ENCODE measurements at places on chromosomes 5 and 9.

- DNase-seq = no peak
Observed at GRCh38 chr5:124088289-124089032, 576.5 kb downstream of the CSNK1G3 start.

GRCh38 chr9:126671381-126671831 is 57.7 kb downstream of the LMX1B start:
- DNase-seq = no peak

GRCh38 chr5:142122121-142122520 is 13.5 kb downstream of the NDFIP1 start:
- DNase-seq = no peak

GRCh38 chr9:34372467-34373011 is 4.2 kb downstream of the MYORG start:
- no peak for DNase-seq

DNA sequence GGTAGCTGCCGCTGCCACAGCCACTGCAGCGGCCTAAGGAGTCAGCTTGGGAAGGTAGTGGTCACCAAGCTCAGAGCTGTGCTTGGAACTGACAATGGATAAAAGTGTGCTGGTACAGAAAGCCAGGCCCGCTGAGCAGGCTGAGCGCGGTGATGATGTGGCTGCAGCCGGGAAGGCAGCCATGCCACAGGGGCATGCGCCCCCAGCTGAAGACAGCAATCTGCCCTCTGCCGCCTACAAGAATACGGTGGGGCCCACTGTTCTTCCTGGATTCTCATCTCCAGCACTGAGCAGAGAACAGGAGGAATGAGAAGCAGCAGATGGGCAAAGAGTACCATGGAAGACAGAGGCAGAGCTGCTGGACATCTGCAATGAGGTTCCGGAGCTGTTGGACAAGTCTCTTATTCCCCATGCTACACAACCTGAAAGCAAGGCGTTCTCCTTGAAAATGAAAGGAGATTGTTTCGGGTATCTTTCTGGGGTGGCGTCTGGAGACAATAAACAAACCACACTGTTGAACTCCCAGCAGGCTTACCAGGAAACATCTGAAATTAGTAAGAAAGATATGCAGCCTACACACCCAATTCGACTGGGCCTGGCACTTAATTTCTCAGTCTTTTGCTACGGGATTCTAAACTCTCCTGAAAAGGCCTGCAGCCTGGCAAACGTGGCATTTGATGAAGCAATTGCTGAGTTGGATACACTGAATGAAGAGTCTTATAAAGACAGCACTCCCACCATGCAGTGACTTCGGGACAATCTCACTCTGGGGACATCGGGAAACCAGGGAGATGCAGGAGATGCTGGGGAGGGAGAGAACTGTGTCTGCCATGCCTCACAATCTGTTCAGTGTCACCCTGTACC is 22.8 kb upstream of the ANKRD18A start:
- no peak for DNase-seq

DNA sequence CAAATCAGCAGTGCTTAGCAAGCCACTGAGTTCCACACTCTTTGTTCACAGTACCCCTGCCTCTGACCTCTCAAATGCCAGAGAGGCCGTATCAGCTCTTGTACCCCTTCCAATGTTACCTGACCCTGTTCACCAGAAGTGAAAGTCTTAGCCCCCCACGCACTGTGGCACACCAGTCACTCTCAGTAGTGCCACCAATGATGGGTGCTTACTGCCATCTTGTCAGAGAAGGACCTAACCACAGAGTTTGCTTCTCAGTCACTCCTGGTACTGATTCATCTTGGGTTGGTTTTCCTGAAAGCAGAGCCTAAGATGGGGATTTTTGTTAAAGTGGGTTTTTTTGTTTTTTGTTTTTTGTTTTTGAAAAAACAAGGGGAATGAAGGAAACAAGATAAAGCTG is 28.8 kb upstream of the PANK3 start:
- no peak for DNase-seq

DNA sequence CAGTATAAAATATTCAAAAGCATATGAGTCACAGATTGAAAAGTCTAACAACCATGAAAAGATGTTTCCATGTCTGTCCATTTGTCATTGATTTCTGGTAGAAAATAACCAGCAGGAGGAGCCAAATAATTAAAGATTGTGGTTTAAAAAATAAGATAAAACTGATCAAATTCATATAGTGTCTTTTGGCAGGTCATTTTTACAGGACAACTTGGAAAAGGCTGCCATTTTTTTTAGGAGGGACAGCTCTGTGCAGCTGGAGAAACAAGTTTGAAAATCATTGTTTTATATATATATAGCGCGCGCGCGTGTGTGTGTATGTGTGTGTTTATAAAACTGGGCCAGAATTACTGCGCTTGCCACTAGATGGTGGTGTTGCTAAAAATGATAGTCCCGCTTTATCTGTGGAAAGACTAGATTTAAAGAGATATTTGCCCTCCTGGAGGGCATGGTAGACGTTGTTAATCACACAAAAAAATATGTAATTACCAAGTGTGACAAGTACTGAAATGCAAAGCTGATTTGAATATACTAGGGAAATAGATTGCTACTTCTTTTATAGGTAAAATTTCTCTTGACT is 1.3 kb upstream of the TRMO start:
- peak; percentile 37 for DNase-seq

GRCh38 chr5:69491027-69491426 is 1.6 kb upstream of the OCLN start:
- no peak for DNase-seq

GRCh38 chr9:114121227-114122135 is 22.4 kb upstream of the KIF12 start:
- DNase-seq = no peak

DNA sequence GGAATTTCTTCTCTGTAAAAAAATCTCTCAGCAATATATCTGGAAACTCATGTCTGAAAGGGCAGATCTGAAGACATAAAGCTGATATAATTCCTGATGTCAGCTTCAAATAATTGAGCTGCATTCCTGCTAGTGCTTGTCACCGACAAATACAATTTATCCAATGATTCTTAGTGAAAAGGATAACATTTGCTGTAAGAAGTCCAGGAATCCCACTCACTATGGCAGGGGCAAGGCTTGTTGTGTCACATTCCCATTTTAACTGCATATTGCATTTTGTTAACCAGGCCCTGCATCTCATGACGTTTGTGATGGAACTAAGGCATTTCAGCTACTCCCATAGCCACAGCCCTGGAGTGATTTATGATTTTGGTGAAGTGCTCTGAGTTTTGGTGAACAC is 160.1 kb upstream of the DAB2 start:
- DNase-seq = no peak

DNA sequence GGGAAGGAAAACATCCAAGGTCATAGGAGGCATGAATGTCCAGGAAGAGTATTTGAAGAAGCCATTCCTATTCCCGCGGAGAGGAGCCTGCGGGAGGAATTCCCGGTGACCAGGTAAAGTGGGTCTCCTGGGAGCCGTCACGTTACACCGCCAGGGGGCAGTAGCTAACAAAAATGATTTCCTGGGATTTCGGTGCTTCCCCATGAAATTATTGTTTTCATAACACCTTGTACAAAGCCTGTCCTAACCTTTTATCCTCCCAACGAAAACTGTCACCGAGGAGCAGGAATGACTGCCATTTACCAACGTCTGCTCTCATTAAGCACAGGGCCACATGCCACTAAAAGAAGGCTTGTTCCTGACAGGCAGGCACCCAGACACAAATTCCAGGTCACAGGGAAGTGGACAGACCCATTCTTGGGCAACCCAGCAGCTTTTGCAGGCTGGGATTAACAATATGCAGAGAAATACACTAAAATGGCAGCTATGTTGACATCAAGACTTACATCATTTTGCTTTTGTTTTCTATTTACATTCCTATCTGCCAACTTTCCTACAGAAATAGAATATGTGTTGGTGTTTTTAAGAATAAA is 41.2 kb upstream of the CTSL start:
- DNase-seq = no peak
